ENCODE measurements at places on chromosomes 1 and 21.
A peak's percentile ranks its signal among the peaks of the same experiment; 100 is the strongest.

DNA sequence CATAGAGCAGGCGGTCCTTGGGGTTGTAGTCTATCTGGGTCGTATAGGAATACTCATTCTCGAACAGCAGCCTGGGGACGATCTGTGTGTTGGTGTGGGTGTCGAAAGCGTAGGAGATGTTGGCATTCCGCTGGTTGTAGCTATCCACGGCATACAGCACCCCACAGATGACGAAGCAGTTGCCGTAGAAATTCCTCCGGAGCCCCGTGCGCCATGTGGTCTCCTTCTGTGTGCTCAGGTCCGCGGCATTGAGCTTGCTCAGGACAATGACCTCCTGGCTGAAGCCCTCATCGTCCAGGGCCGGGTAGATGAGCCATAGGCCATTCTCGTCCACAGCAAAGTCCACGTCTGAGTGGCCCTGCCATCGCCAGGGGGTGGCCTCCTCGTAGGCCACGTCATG, 39.9 kb downstream of the OLFML2B start:
- no peak for DNase-seq

DNA sequence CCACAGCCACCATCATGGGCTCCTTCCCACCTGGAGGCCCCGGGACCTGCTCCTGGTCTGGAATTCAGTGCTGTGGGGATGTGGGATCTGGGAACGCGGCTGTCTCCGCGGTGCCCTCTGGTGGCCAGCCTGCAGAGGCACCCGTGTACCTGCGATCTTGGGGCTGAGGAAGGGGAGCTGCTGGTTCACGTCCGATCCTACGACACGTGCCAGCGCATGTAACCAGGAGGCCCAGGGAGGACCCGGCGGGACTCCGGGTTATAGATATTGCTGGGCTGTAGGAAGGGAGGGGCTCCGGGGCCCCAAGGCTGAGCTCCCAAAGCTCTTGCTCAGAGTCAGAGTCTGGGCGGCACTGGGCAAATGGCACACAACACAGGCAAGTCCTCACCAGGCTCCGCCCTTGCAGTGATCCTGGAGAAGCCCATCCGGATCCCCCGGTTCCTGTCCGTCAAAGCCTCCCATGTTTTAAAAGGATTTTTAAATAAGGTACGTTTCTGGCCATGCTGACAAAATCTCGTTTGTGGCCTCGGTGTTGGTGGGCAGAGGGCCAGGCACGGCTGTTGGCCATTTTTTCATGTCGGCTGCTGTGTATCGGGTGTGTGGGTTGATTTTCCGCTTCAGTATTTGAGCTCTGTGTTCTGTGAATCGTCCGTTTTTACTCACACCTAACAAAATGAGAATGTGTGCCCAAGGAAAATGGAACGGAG, 20.1 kb downstream of the FAAP20 start:
- DNase-seq = peak; percentile 24

- DNase-seq = no peak
Observed at GRCh38 chr1:43908858-43909257, 24.7 kb upstream of the ARTN start.

- DNase-seq = no peak
Observed at GRCh38 chr1:176959191-176959820, 205.2 kb downstream of the ASTN1 start.

- no peak for DNase-seq
Observed at GRCh38 chr1:116764466-116764898, 10.3 kb downstream of the CD2 start.

GRCh38 chr1:52059321-52059720, 3.2 kb downstream of the BTF3L4 start:
- DNase-seq = no peak

GRCh38 chr1:113266788-113267187, 123.5 kb upstream of the MAGI3 start:
- no peak for DNase-seq

DNA sequence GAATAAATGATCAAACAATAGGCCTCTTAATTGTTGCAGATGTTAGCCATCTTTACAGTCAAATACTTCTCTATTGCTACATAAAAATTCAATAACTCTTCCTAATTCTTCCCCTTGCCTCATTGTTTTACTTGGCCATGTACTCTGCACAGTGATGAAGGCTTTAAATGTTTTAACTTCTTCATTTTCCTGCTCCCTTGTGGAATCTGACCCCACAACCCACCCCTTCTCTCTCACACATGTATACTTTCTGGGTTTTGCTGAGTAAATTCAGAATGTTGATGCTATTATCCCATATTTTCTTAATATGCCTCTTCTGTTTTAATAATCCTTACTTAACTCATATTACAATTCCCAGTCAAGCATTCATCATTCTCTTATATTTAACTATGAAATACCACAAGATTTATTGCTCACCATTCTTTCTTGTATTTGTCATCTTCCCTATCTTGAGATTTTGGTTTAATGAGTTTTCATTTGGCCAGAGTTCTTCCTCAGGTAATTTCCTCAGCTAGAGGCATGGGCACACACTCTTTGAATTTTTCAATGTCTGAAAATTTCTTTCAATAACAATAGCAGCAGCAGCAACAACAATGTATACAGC, 327.8 kb upstream of the USP24 start:
- no peak for DNase-seq

GRCh38 chr1:34405266-34405959, 228.7 kb downstream of the C1orf94 start:
- no peak for DNase-seq

GRCh38 chr1:241129207-241129960, 227.6 kb downstream of the RGS7 start:
- no peak for DNase-seq

- no peak for DNase-seq
Observed at GRCh38 chr1:40886318-40887011, 24.3 kb upstream of the CITED4 start.

GRCh38 chr1:241532864-241533263, 686 bp downstream of the KMO start:
- no peak for DNase-seq

DNA sequence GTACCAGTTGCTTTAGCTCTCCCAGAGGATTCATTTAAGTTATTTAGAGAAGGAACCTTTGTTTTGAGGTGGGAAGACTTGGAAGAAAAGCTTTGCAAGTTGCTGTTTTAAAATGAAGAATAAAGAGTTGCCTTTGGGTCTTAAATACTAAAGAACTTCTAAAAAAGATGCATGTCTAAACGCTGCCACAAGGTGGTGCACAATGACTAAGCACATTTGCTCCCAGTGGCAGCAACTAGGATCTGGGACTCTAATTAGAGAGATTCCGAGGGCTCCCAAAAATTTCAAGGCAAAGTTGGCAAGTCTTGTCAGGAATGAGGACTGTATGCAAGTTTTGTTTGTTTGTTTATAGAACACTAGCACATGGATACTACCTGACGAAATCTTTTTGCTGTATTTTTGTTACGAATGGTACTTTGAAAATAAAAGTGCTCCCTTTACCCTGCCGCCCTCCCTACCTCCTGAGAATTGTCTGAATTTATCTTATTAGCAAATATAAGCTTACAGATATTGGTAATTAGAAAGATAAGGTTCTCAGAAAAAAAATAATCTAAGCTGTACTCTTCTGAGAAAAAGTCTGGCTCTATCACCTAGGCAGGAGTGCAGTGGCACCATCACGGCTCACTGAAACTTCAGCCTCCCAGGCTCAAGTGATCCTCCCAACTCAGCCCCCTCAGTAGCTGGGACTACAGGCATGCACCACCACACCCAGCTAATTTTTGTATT, 121.8 kb downstream of the HFM1 start:
- peak; percentile 62 for DNase-seq

DNA sequence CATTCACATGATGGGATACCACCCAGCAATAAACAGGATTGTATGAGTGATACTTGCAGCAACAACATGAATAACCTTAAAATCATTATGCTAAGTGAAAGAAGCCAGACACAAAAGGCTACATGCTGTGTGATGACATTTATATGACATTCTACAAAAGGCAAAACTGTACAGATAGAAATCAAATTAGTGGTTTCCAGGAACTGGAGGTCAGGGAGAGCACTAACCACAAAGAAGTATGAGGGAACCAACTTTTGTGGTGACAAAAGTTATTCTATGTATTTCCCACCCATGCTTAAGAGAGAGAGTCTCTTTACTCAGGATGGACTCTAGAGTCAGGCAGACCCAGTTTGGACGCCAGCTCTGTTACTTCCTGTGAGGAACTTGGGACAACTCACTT, 364.5 kb upstream of the DAB1 start:
- no peak for DNase-seq

GRCh38 chr1:228490120-228491078, 3.2 kb downstream of the RNF187 start:
- DNase-seq = no peak

- no peak for DNase-seq
Observed at GRCh38 chr1:15510611-15511405, 13.2 kb downstream of the CASP9 start.

Measured in globus pallidus (tissue), 1 donor.